ENCODE measurements at places on chromosomes 16 and 17.
A peak's percentile ranks its signal among the peaks of the same experiment; 100 is the strongest.

GRCh38 chr16:65121870-65122723 is at the start of gene CDH11:
TSS of gene CDH11 (minus strand) at chr16:65122063. CDS start at chr16:65004869, 117,194 bp downstream.
- DNase-seq, result no peak

GRCh38 chr17:44146375-44147346 is 4.9 kb downstream of the HROB start:
- DNase-seq, result no peak

- no peak for DNase-seq
Observed at GRCh38 chr16:54687043-54687899, 243.4 kb upstream of the IRX5 start.

DNA sequence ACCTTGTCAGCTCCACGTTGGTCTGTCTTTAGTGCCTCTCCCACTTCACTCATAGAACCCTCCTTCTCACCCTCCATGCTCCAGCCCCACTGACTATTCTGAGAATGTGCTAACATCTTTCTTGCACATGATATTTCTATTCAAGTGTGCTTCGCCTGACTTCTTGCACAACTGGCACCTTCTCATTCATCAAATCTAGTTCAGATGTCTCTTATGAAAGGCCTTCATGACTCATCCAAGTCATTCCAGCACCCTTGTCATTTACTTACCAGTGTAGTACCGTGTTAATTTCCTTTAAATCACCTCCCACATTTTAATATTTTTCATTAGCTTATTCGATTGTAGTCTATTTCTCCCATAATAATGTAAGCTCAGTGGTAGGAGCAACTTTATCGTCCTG is 197.8 kb upstream of the PIRT start:
- DNase-seq, result no peak

- DNase-seq, result no peak
Observed at GRCh38 chr17:28427371-28427770, 21.4 kb upstream of the SLC46A1 start.

DNA sequence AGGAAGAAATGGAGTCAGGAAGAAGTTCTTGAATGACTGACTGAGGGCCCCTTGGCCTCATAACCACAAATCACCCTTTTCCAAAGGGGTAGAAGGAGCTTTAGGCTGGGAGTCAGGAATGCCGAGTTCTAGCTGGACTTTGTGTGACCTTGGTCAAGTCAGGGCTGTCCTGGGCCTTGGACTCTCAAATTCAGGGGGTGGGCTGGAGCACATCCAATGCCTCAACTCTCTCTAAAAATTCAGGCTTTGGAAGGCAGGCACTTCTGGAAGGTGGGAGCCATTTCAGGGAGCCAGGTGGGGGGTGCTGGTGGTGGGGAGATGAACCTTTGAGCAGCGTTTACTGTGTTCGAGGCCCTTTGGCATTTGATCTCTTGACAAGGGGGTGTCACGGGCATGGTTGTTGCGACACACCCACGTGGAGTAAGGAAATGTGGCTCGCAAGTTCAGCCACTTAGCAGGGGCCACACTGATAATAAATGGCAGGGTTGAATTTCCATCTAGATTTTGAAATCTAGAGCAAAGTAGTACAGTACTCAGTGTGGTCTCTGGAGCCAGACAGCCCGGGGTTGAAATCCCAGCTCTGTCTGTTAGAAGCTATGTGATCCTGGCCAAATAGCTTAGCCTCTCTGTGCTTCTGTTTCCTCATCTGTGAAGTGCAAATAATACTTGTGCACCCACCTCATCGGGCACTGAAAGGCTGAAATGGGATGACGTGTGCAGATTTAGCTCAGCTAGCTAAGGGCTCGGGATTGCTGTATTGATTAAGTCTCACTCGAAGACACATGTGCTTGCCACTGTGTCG is 47.1 kb upstream of the CIBAR2 start:
- no peak for DNase-seq

- no peak for DNase-seq
Observed at GRCh38 chr16:55047331-55047730, 116.7 kb downstream of the IRX5 start.

DNA sequence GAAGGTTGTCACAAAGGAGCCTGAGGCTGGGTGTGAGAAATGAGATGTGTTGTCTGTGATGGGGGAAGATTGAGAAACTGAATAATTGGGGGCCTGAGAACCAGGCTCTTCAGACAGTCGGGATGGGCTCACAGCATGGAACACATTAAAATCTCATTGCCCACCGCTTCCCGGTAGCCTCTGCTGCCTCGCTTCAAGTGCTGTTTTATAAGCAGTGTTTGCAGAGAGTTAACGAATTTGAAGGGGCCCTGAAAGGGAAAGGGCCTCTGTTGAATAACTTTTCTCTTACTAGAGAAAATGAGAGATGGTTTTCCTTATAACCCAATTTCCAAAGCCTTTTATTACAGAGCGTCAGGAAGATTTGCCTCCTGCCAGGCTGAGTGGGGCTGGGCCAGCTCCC is 258.8 kb upstream of the ASIC2 start:
- no peak for DNase-seq

DNA sequence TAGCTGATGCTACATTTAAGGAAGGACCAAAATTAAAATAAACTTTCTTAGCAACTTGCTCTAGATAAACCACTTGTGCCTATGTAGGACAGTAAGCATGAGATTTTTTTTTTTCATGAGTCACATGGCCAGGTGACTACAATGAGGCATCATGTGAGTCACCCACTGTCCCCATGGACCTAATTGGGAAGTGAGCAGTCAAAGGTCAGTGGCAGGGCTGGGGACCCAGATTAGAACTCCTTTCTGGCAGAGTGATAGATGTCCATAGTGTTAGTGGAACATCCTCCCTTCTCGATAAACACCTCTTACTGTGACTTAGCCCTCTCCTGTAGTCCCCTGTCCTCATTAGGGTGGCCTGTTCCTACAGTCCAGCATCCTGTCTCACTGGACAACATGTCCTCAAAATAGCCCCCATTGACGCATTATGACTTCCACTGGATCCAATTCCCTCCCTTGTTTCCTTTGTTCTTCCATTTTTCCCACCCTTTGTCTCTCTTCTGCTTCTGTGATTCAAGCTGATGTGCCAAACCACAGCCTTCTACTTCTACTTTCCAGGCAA is 12.4 kb downstream of the ITGB3 start:
- DNase-seq, result no peak

DNA sequence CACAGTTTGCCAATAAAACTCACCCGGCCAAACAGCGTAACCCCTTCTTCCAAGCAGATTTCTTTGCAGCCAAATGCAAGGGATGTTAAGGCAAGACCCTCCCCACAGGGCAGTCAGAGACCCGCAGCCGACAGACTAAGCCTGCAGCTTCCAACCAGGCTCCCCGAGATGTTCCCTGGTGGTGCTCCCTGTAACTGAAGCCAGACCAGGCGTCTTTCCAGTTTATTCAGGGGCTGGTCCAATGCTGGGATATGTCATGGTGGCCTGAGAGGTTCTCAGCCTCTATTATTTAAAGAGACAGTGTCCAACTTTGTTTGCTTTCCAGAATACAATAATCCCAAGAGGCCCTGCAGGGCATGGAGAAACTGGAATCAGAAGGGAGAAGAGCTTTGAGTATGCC is at the start of gene PMP22:
PMP22 (minus strand) TSS at position 196 of the 400 bp plus-strand sequence. CDS start 4,599 bp downstream, outside the sequence.
- no peak for DNase-seq

GRCh38 chr16:66537236-66537635 is 12.7 kb downstream of the TK2 start:
- no peak for DNase-seq

DNA sequence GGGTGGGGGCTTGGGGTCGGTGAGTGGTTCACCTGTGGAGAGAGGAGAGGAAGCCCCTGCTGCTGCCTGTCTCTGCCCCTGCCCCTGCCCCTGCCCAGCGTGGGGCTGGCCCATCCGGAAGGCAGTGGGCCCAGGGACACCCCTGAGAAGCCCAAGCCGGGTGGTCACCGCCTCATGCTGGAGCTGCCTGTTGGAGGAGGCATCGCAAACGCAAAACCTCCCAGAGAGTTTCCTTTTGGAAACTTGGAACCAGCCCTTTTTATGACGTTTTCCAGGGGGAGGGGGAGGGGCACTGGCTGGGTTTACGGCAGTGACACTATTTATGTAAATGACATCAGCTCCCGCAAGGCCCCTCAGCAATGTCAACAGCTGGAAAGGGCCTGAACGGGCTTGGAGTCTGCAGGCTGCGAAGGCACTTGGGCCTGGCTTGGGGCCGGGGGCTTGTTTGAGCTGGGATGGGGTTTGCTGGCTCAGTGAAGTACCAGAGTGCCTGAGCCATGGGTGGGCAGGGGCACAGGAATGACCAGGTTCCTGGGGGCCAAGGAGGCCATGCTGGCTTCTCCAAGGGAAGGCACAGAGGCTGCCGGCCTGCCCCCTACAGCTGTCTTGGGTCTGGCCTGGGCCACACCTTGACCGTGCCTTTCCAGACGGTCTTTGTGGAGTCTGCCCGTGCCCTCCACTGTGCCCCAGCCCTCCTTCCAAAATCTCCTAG is 219.5 kb downstream of the NTN1 start:
- no peak for DNase-seq

DNA sequence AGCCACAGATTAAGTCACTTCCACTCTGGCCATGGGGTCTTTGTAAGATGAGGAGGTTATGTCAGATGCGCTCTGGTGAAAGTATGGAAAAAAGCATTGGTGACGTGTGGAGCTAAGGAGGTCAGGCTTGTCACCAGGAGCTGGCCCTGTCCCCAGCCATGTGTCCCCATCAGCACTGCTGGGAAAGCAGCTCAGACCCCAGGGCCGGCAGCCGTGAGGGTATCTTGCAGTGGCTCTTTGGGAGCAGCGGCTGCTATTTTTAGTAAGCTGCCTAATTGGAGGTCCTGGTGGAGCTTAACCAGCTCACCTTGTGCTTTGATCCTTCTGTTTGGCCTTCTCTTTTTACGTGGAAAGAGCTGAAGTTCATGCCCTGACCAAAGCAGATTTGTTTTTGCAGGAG is 60.9 kb downstream of the MPRIP start:
- no peak for DNase-seq

DNA sequence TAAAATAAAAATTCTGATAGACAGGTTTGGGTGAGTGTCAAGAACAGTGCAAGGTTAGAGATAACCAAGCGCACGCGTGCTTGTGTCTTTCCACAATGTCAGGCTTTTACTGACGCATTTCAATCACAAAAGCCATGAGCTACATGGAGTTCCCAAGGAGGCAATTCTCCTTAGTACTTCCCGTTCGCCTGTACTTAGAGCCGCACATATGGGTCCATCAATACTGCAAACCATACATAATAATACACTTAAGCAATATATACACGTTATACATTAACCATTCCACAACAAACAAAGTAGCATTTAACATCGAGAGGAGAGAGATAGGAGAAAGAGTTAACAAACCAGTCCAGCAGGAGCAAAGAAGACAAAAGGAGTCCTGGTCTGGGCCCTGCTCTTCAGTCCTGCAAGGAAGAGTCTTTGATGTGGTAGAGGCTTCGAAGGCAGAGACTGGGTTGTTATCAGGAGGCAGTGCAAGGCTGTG is 11.9 kb upstream of the GPRC5C start:
- DNase-seq, result no peak

- peak; percentile 52 for DNase-seq
Observed at GRCh38 chr17:57599271-57600045, 145.6 kb downstream of the CCDC182 start.

DNA sequence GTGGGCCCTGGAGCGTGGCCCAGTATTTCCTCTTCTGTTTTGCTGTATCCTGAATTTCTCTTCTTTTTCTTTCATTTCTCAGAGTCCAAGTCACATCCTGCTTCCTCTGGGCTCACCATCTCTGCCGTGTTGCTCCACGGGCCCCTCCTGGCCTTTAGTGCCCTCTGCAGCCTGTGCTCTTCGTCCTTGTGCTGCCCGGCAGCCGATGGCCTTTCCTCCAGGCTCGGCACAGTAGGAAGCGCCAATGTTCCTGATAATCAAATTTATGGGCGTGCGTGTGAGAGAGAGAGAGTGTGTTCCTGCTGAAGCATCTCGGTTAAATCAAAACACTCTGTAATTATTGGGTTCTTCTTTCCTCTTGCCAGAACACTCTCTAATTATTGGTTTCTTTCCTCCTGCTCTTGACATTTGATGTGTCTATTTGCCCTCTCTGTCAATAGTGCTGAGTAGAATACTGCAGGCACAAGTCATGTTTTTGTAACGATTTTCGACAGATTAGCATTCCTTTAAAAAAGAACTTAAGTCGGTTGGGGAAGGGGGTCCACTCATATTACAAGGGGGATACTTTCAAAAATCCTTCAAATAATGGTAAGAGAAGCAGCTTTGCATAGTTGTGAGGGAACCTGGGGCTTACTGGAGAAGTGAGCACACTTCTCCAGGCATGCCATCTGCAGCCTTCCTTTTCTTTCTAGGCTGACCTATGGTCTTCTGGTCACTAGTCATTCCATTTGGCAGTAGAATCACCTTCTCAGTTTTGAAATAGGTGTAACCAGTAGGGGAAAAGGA is 126.6 kb downstream of the RPTOR start:
- no peak for DNase-seq

GRCh38 chr17:64085650-64086005 is 44.3 kb downstream of the ERN1 start:
- DNase-seq, result no peak

DNA sequence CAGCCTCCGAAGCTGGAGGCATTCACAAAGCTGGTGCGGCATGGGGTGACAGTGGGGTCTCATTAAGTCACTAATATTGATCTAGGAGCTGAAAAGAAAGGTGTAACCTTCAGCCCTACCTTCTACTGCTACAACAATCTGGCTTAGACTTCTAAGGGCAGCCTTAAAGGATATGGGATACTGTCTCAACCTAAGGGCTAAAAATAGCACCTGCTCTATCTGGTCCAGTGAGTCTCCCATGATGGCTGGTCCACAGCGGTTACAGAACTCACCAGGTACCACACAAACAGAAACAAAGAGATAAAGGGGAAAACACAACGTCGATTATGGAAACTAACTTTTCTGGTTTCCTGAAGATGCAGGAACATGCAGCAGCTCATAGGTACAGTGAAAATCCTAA is 115.8 kb downstream of the SMG6 start:
- DNase-seq, result no peak

DNA sequence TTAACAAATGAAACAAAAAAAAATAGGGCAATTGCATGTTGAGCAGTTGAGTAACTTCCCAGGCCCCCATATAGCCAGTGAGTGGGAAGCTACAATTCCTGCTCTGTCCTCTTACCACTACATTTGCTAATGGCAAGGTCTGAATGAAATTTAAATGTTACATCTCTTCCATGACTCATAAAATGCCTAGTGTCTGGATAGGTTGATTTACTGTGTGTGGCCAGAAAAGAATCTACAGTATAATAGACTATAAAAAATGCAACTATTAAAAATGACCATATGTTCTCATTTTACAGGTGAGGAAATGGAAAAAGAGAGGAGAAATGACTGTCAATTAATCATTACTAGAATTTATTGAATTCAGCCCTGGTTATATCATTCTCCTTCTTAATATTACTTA is 1199.3 kb downstream of the CDH11 start:
- no peak for DNase-seq

DNA sequence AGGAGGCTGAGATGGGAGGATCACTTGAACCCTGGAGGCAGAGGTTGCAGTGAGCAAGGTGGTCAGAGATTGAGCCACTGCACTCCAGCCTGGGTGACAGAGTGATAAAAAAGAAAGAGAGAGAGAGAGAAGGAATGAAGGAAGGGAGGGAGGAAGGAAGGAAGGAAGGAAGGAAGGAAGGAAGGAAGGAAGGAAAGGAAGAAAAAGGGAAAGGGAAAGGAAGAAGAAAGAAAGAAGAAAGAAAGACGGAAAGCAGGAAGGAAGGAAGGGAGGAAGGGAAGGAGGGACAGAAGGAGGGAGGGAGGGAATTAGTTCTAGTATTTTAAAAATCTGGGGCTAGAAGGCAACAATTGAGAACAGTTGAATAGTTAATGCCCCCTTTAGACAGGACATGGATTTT is 161.5 kb upstream of the CACNG3 start:
- no peak for DNase-seq
